ENCODE measurements at places on chromosomes 4 and X. TPM values are rescaled to one million over a fixed set of nuclear protein-coding genes. Genes with fewer than 3 reads are reported as not detected.
A peak's percentile ranks its signal among the peaks of the same experiment; 100 is the strongest.

- peak; percentile 58 for DNase-seq
Measured at GRCh38 chr4:1716065-1716945, 4.2 kb upstream of the SLBP start.

DNA sequence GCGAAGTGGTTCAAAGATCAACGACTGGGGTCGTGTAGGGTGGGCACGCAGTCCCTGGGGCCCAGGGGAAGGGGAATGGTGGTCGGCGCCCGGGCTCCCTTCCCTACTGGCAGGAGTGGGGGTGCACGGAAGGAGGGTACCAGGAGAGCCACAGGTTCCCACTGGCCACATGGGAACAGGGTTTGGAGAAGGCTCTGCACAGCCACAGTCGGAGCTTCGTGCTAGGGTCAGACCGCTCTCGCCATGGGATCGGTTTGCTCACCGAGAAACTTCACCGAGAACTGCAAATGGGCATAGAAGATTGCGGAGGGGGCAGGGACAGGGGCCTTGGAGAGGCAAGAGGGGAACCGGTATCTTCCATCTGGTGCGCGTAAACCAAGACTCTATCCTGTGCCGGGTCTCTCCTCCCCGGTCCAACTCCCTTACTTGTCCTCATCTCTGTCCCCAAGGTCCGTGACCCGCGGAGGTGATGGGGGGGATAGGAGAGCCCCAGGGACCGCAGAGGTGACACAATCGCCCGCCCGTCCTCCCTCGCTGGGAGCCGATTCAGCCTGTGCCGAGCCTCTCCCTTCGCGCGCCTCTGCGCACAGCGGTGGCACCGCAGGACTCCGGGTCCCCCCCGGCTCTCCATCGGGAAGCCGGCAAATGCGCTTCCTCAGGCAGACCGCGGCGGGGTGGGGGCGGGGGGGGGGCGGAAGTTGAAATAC lies 1.0 kb downstream of the SCD5 start:
- peak; percentile 77 for DNase-seq

DNA sequence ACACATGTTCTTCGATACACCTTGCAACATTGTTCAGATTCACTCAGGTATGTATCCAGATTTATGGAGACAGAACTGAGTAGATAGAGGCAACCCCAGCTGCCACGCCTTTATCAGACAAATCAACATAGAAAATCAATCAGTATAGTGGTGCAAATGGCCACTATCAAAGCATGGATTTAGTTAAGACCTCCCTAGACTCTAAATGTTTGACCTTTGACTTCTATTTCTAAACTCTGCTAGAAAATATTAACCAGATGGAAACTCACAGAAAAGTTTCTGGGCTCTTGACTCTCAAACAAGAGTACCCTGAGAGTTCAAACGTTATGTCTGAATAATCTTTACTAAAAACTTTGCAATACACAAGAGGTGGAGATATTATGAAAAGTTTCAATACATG lies 411.5 kb downstream of the IQCM start:
- DNase-seq, result no peak

DUSP9 gene
- 3.3 TPM for total RNA-seq

PABPC4L gene
- 3.7 TPM for total RNA-seq

QRFPR gene
- 2.3 TPM for total RNA-seq

- no peak for DNase-seq
Measured at GRCh38 chr4:109548655-109549054, 11.4 kb upstream of the MCUB start.

GRCh38 chr4:81470456-81471297 lies 1.0 kb downstream of the RASGEF1B start:
- DNase-seq, result peak; percentile 30

GRCh38 chr4:110970642-110971041 lies 347.8 kb upstream of the PITX2 start:
- DNase-seq, result peak; percentile 14

GRCh38 chr4:151013491-151013890 lies 1.6 kb downstream of the LRBA start:
- DNase-seq, result no peak

GRCh38 chr4:100935090-100935489 lies 412.2 kb downstream of the PPP3CA start:
- DNase-seq, result no peak

GRCh38 chr4:98565681-98566301 lies 92.6 kb downstream of the TSPAN5 start:
- DNase-seq, result no peak

- no peak for DNase-seq
Measured at GRCh38 chr4:73414936-73415271, 10.8 kb downstream of the ALB start.

CSAG1 gene
- not detected for total RNA-seq

DNA sequence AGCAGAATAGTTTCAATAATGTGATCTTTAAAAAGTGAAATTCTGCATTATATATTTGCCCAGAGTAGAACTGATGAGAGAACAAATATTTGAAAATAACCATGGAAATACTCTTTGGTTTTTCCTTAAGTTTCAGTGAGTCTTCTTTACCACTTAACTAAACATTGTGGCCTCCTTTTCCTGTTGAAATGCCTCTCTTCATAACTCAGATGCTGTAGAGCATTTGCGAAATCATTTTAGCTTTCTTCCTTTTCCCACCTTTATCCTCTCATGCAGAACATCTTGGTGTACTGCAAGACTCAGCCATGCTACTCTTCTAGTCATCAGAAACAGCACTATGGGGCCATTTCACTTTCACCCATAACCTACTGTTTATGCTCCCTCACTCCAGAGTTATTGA lies 48.2 kb downstream of the CASK start:
- DNase-seq, result no peak

- no peak for DNase-seq
Measured at GRCh38 chr4:99461623-99462401, 26.7 kb upstream of the ADH7 start.

GRCh38 chr4:31995943-31996901 lies 1276.1 kb downstream of the PCDH7 start:
- DNase-seq, result peak; percentile 48

- DNase-seq, result peak; percentile 89
Measured at GRCh38 chr4:2354118-2354517, 64.3 kb downstream of the ZFYVE28 start.

- DNase-seq, result no peak
Measured at GRCh38 chr4:179624768-179625181, 2182.5 kb upstream of the AGA start.

RNF128 gene
- 1.0 TPM for total RNA-seq

DNA sequence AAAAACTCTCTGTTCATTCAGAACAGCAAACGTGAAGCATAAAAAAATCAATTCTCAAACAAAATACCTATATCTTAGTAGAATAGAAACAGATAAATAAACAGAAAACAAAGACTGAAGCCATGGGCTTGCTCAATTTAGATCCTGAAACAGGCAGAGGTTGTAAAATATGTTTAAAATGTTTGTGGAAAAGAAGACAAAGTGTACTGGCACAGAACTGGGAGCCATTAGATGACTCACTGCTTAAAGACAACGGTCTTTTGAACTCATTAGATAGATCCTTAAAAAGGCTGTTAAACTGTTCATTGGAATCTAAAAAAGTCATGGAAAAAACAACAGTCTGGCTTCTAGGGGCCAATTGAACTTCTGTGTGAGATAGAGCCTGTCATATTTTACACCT lies 247.0 kb upstream of the NDST4 start:
- no peak for DNase-seq

DNA sequence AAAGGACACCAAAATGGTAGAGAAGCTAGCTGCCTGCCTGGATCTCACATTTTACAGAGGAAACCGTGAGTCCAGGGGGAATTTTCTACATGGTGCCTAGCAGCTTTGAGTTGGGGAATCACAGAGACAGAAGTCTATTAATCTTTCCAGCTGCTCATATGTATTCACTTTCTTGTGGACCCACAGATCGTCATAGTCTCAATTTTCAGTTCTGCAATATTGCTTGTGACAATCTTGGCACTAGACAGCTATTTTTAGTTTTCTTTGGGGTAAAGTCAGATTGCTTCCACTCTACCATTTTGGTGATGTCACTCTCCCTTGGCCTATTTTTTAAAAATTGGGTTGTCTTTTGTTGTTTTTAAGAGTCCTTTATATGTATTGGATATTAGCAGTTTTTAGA lies 233.4 kb upstream of the STK26 start:
- DNase-seq, result no peak

DNA sequence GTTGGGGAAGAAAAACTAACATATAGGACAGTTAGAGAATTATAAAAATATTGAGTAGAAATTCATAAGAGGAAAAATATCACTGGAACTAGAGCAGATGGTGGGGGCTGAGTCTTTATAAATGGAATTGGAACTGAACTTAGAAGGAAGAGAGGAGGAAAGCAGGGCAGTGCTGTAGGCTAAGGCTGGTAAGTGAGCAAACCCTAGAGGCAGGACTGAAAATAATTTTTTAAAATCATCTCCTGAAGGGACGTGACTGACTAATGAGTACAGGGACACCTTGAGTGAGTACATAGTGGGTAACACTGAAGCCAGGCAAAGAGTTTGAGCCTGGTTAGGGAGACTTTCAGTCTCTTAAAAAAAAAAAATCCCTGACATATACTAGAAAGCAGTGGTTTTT lies 63.3 kb downstream of the GALNT7 start:
- DNase-seq, result no peak

DNA sequence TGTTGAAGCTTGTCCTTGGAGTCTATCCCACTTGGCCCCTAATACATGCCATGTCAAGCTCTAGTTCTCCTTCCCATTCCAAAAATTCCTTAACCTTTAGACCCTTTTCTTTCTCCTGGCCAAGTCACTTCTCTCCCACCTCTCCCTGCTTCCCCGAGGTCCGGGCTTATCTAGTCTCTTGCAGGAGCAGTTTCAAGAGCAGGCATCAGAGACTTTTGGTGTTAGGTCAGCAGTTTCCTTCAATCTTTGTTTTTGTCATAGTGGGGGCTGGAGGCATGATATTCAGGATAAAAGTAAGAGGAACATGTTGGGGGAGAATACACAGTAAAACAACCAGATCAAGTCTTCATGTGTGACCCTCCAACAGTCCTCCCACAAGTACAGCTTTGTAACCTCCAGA lies 11.5 kb upstream of the IDS start:
- DNase-seq, result no peak

- DNase-seq, result no peak
Measured at GRCh38 chrX:101408532-101408841, 465 bp downstream of the HNRNPH2 start.

S100P gene
- not detected for total RNA-seq

DNA sequence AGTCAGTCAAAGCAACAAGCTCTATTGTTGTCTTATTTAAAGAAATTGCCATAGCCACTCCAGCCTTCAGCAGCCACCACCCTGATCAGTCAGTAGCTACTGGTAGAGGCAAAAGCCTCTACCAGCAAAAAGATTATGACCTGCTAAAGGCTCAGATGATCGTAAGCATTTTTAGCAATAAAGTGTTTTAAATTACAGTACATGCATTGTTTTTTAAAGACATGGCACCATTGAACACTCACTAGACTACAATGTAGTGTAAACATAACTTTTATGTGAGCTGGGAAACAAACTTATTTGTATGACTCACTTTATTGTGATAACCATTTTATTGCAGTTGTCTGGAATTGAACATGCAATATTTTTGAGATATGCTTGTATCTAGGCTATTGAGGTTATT lies 32.3 kb upstream of the DYNLT3 start:
- DNase-seq, result no peak

GRCh38 chr4:174910271-174910670 lies 7.9 kb upstream of the ADAM29 start:
- DNase-seq, result no peak

SOWAHB gene
- total RNA-seq, result 0.41 TPM

DNA sequence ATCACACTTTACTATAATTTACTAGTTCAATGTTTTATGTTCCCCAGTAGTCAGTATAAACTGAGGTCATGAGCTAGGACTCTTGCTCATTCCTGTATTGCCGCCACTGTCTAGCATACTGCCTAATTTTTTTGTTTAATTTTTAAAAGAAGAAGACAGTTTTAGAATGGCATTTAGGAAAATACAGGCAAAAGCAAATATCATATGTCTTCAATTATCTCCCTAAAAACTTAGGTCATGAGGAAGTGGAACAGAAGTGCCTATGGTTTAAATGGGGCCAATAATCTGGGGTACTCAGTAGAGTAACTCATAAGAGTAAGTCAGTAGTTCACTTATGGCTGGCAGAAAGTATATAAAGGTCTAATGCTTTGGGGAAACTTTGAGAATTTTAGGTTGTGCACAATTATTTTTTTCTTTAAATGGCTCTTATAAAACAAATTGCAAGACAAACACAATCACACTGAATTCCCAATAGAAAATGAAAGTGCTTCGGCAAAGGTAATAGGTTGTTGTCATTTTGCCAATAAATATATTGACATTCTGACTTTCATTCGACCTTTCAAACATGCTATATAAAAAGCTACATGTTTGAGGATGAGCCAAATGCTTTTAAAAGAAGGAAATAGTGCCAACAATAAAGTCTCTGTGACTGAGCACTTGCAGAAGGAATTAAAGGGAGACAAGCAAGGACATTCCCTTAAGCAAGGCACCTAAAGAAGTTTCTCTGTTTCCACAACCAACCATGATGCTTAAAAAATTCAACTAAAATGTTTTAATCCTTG lies 390.1 kb downstream of the PDGFC start:
- DNase-seq, result no peak

DNA sequence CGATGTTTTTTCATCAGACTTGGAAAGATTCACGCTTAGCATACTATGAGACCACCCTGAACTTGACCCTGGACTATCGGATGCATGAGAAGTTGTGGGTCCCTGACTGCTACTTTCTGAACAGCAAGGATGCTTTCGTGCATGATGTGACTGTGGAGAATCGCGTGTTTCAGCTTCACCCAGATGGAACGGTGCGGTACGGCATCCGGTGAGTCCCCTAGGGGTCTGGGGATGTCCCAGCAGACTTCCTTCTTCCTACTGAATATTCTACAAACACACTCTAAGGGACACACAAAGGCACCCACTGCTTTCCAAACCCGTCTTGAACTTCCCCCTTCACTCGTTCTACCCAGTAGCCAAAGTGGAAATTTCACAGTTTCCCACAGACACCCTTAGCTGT lies 9.3 kb downstream of the GABRQ start:
- DNase-seq, result no peak

THAP6 gene
- 8.2 TPM for total RNA-seq

DNA sequence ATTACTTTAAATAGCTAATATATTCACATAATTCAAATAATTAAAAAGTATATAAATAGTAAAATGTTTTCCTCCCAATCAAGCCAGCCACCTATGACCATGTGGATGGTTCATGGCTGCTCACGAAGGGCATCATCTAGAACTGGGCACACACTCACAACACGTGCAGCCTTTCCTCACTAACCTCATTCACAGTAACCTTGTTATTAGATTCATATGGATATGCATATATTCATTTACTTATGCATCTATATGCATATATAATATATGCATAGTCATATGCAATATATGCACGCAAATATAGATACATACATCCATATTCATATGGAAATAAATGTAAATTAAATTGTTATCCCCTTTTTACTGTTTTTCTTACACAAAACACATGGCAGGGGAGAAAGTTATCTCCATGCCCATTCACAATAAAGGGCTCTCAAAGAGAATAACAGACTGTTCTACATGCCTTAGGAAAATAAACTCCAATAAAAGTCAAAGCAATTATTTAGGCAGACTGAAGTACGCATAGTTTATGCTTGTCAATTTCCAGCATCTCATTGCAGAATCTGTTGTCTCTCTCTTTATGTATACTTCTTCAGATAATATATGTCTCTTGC lies 163.9 kb upstream of the ADGRL3 start:
- DNase-seq, result no peak

Measured in H7 (cell line).